ENCODE measurements at places on chromosomes 5 and 9.
A peak's percentile ranks its signal among the peaks of the same experiment; 100 is the strongest.

DNA sequence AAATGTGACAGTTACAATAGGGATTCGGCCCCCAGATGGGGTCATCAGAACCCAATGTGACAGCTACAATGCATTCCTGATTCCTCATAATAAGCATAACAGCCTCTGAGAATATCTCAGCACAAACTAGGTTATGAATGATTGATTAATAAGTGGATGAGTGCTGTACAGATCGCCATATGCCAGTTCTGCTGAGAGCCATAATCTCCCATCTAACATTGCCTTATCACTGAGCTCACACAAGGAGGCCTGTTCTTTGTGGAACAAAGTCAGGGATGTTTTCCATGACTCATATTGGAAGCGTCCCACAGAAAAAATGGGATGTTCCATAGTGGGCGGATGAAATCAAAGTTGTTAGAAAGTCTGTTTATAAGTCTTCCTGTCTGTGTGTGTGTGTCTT, 89.6 kb downstream of the KIF4B start:
- DNase-seq: no peak

- no peak for DNase-seq
These were observed 108.7 kb downstream of the MAST4 start for GRCh38 chr5:66704790-66705425.

GRCh38 chr5:67409126-67409777, 212.7 kb upstream of the CD180 start:
- no peak for DNase-seq

DNA sequence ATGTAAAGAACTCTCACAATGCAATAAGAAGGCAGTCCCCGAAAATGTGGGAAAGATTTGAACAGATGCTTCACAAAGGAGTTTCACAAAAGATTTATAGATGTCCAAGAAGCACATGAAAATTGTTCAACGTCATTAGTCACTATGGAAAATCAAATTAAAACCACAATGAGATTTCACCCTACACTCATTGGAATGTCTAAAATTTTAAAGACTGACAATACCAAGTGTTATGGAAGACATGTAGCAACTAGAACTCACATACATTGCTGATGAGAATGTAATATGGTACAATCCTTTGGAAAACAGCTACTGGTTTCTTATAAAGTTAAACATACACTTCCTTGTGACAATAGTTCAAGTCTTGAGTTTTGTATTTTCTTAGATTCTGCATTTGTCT, 11.0 kb upstream of the RECK start:
- DNase-seq: no peak

- DNase-seq: no peak
These were observed 54.4 kb downstream of the KCNV2 start for GRCh38 chr9:2771661-2772060.

- no peak for DNase-seq
These were observed 37.5 kb upstream of the SUSD3 start for GRCh38 chr9:93020771-93021670.

DNA sequence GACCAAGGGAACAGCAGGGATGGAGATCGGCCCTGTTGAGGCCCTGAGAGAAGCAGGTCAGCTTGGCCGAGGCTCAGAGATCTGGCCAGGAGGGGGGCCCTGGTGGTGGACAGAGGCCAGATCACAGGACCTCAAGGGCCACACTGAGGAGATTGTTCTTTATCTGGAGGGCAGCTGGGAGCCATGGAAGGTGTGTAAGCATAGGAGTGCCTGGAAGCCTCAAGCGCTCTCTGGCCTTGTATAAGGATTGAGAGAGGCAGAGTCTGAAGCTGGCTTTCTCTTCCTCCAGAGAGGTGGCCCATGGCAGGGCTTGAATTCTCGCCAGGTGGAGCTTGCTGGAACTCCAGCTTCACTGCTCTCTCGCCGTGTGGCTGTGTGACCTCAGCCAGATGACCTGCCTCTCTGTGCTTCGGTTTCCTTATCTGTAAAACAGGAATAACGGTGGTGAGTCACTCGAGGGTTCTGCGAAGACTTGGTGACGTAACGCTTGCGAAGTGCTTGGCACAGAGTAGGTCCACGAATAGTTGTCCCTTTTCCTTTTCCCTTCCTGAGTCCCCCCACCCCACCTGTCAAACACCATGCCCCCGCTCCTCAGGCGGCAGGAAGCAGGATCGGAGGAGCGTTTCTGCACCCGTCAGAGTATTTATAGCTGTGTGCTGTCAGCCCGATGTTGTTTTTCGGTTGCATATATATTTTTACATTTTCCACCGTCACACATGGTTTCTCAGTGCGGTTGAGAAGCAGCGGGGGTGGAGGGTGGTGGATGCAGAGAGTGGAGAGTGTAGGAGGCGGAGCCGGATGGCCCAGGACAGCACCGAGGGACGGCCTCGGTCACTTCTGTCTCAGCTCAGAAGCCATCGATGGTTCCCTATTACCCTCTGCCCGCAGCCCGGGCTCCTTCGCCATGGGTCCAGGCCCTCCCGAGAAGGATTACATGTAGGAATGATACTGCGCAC, 17.0 kb upstream of the CRB2 start:
- DNase-seq: peak; percentile 29

DNA sequence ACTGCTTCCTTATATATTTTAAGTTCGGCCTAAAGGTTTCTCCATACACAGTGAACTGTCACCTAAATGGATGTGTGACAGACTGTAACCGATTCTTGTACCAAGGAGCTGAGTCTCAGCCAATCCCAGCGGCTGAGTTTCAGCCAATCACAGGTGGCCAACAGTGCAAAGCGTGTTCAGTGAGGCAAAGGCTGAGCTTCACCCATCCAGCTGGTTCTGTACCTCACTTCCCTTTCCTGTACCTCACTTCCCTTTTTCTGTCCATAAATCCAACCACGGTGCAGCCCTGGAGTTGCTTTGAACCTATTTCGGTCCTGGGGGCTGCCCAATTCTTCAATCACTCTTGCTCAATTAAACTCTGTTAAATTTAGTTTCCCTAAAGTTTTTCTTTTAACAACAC, 15.7 kb upstream of the TBC1D9B start:
- DNase-seq: no peak

DNA sequence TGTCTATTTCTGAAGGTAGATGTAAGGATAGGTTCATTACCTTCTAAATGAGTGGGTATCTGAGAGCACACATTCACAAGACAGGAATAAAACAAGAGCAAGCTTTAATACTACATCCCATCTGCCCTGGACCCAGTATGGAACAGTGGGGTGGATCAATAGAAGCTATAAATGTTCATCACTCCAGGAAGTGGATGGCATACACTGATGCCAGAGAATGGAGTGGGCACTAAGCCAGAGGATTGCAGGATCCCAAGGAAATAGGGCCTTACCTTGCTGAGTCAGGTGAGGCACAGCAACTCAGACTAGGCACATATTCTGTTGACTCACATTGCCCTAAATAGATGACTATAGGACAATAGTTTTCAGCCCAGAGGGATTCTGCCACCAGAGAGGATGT, 21.3 kb upstream of the COX7C start:
- DNase-seq: no peak

GRCh38 chr5:120599576-120599975, 135.5 kb downstream of the PRR16 start:
- no peak for DNase-seq

- DNase-seq: no peak
These were observed 277.6 kb upstream of the TNC start for GRCh38 chr9:115395511-115396021.

DNA sequence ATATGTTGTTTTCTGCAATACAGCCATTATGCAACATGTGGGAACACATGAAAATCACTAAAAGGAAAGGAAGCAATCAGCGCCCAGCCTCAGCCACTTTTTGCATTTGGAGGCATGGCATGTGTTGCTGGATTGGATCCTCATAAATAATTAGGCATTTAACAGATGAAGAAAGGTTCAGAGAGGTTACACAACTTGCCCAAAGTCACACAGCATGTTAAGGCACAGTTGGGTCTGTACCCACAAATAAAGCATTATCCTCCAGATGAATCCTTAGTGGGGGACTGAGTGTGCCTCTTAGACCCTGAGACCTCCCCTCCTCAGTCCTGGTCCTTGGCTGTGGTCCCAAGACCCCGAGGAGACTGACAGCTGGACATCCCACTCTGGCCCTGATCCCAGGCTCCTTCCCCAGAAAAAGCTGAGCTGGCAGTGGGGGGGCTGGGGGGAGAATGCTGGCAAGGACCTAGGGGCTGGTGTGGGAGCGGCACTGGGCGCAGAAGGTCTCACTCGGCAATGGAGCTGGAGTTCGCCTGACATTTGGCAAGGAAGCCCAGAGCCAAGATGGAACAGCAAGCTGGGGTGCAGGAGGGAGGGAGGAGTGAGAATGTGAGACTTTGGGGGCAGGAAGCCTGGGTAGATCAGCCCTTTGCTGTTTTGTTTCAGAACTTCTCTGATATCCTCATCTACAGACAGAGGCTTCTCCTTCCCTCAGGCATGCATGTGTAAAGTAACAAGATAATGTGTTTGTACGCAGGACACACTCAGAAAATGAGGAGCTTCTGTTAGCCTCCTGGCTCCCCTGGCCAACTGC, 6.9 kb upstream of the AKNA start:
- no peak for DNase-seq

- DNase-seq: no peak
These were observed 3.7 kb upstream of the UCK1 start for GRCh38 chr9:131534721-131535237.

GRCh38 chr9:110978516-110978915, 59.8 kb downstream of the LPAR1 start:
- no peak for DNase-seq

DNA sequence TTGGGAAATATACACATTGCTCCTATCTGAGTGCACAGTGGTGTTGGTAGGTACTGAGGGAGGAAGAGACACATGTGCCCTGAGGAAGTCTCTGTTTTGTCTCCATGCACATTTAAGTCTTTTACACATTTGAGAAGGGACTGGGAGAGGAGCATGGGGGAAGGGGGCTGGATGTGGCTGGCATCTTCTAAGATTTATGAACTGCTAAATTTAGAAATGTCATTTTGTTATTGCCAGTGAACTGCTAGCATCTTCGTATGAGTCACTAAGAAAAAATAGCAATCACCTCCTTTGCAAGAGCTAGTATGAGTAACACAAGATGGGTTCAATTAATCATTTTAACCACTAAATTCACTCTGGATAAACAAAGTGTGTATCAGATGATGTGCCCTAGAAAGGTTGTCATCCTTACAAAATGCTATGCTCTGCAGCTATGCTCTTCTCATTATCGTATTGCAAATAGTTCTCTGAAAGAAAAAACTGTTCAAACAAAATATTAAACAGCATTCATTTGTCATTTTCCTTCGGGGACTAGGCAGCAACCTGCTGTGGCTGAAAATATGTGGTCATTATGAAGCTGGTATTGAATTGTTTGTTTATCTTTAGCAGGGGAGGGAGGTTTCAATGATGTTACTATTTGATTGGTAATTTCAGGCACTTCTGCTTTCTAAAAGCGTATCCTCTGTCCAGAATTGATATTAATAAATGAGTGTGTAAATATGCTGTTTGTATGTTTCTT, 236.5 kb downstream of the DMRTA1 start:
- DNase-seq: no peak

DNA sequence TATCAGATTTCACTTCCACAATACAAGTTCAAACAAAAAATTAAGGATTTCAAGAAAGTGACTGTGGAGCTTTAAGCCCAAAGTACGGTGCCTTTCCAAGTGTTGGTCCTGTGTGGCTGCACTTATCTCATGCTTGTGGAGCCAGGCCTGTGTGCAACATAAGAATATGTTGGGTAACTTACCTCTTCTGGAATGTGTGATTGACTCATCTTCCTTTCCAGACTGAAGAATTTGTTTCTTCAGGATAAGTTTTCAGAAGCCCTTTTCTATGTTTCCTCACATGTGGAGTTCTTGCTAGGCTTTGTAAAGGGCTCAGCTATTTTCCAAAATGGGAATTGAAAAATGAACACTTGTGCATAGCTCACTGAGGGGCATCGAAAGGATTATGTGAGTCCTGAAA, 485.1 kb upstream of the PAPPA start:
- no peak for DNase-seq

GRCh38 chr9:92964607-92965060, 17.3 kb downstream of the FGD3 start:
- no peak for DNase-seq

DNA sequence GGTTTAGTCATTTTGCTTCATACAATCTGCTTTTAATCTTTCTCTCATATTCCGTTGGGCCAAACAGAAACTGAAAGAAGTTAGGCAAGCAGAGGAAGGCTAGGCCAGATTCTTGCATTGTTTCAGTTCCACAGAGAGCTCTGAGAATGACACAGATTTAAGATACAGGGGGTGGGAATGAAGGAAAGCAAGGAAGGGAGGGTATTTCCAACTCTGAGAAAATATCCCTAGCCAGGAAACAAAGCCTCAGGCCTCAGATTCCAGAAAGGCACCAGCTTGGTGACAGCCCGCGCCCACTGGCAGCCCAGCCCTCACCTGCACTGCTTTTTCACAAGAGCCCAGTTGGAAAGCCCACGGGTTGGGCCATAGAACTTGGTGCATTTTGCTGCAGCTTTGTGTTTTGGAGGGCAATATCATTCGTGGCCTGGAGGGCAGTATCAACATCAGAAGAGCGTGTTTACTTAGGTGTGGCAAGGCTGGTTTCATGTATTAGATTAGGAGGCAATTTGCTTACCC, 63.5 kb downstream of the ENC1 start:
- DNase-seq: no peak

- no peak for DNase-seq
These were observed 139.6 kb upstream of the RORB start for GRCh38 chr9:74357577-74357976.

DNA sequence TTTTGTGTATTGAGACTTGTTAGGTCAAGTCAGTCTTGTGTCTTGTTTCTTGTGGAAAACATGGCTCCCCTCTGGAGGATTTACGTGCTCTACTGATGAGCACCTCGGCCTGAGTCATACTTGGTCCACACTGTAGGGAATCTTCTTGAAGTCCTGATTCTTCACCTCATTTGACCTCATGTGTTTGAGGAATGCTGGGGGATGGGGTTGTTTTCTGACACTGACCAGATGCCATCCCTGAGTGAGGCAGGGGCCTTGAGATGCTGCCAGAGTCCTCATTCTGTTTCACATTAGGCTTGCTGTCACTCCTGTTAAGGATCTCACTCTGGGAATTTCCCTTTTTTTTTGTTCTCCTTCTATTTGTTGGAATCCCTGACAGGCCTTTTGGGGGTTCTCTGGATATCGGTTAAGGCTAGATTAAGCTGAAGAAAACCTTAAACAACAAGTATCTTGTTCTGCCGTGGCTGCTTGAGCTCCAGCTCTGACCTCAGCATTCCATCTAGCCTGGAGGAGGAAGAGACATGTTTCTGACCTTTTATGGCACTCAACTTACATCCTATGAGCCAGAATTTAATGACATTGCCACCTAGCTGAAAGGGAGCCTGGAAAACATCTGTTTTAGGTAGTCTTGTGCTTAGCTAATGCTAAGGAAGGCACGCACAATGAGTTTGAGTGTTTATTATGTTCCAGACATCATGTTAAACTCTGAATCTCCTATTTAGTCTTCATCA, 20.6 kb downstream of the TCOF1 start:
- DNase-seq: no peak
